ENCODE measurements at places on chromosomes 16 and 17. TPM values are rescaled to one million over a fixed set of nuclear protein-coding genes. Genes with fewer than 3 reads are reported as not detected.

- no peak overlapping the region for H3K4me3 ChIP-seq
- H3K27me3 ChIP-seq = no peaks in the 10 kb centered on the region
- peaks cover 35% of the 10 kb centered on the region for H3K4me1 ChIP-seq
- no peak overlapping the region for H3K27ac ChIP-seq
Observed at GRCh38 chr17:74493331-74493833, 26.9 kb downstream of the CD300A start.

- no peaks in the 10 kb centered on the region for H3K4me1 ChIP-seq
- no peak for DNase-seq
- no peaks in the 10 kb centered on the region for H3K27me3 ChIP-seq
- H3K27ac ChIP-seq = no peak overlapping the region
Observed at GRCh38 chr17:32971171-32971570, 20.5 kb upstream of the SPACA3 start.

DNA sequence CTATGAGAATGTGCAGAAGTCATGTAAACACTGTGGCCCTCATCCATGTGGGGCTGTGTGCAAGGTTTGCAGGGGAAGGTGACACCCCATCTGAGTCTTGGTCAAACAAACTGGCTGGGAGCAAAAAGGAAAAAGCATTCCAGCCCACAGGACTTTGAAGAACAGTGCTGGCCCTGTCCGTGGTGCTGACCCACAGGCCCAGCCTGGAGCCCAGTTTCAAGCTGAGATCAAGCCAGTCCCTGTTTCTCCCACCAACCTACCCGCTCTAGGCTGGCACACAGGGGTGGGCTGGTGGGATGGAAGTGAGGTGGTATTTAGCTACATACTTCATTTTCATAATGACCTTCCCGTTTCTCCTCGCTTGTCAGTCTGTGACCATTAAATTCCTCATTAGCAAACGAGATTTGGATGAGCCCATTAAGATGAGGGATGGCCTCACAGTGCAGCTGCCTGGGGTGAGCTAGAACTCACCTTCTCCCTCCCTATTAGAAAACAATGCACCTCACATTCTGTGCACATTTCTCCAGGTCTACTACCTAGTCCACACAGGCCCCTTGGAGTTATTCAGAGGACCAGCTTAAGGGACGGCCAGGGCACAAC lies 12.6 kb upstream of the RPL38 start:
- no peaks in the 10 kb centered on the region for H3K4me1 ChIP-seq
- H3K27ac ChIP-seq = no peak overlapping the region
- H3K4me3 ChIP-seq = no peak overlapping the region
- no peak for DNase-seq
- H3K27me3 ChIP-seq = peaks cover 2% of the 10 kb centered on the region

- H3K27ac ChIP-seq = no peak overlapping the region
- no peak for DNase-seq
- H3K4me1 ChIP-seq = peaks cover 5% of the 10 kb centered on the region
Observed at GRCh38 chr17:18093616-18094408, 6.1 kb downstream of the DRG2 start.

Gene TNS4
- total RNA-seq = 1.8 TPM

Gene NETO2
- not detected for total RNA-seq

Gene IGSF6
- total RNA-seq = 2.2 TPM

Gene ITGAX
- total RNA-seq = 233 TPM
